ENCODE measurements at places on chromosomes 6 and 20.

GRCh38 chr6:12233693-12234571, 56.2 kb upstream of the EDN1 start:
- DNase-seq = peak; percentile 68

GRCh38 chr20:48819821-48820648, 7.8 kb downstream of the PREX1 start:
- peak; percentile 15 for DNase-seq

DNA sequence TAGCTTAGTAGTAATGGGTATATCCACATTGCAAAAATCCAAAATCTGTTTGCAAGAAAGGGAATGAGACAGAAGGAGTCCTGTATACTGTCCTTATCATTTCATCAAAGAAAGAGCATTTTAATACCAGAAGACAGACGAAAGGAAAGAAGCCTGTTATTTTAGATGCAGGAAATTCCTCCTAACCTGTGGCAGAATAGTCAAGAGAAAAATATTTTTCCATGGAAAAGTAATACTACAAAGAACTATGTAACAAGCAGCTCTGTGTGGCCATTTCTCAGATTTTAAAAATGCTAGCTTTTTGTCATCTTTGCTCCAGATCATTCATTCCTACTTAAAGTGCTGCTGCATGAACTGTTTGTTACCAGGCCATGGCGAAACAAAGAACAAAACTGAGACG, 72.9 kb upstream of the SCP2D1 start:
- no peak for DNase-seq

DNA sequence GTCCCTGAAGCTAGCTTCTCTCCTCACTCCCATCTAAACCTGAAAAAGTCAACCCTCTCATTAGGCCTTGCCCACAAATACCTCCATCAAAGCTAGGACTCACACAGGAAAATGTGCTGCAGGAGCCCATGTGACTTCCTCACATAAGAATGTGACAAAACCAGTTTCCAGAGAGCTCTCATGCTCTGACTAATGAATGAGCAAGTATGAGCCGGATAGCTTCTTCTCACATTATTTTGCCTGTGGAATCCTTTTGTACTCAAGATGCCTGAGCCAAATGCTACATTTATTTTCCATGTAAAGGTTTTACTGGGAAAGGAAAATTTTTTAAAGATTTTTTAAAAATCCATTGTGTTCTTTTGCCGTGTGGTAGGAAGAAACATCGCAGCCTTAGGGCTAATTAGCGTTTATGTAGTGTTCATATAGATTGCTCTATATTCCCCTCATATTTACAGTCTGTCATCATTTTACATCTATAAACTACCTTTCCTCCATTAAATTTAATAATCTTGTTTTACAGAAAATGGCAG, 68.6 kb upstream of the CCN6 start:
- DNase-seq = peak; percentile 63

- no peak for DNase-seq
Measured at GRCh38 chr20:56328861-56329260, 29.9 kb upstream of the FAM210B start.

GRCh38 chr20:45053430-45054351, 47.2 kb downstream of the KCNS1 start:
- DNase-seq = no peak

DNA sequence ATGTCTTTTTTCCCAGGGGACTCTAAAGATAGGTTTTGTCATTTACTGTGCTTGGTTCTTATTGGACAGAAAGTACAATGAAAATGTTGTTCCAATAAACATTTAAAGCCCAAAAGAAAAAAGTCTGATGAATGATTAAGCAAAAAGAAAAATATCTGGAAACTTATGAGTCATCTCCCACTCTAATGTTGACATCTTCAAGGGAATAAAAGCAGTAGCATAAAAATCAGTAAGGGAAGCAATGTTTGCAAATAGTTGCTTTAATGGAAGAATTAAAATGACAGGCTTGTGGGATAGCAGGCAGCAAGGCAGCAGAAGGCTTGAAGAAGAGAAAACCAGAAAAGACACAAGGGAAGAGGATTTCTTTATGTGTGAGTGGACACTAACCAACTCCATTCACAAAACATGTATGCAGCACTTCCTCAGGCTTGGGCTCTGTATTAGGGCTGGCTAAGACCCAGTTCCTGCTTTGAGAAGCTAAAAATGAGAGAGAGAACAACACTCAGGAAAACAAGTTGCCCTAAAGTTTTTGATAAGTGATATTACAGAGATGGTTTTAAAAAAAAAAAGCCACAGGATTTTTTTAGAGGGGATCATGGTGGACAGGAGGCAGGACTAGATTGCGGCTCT, 263.2 kb upstream of the NT5E start:
- peak; percentile 71 for DNase-seq

DNA sequence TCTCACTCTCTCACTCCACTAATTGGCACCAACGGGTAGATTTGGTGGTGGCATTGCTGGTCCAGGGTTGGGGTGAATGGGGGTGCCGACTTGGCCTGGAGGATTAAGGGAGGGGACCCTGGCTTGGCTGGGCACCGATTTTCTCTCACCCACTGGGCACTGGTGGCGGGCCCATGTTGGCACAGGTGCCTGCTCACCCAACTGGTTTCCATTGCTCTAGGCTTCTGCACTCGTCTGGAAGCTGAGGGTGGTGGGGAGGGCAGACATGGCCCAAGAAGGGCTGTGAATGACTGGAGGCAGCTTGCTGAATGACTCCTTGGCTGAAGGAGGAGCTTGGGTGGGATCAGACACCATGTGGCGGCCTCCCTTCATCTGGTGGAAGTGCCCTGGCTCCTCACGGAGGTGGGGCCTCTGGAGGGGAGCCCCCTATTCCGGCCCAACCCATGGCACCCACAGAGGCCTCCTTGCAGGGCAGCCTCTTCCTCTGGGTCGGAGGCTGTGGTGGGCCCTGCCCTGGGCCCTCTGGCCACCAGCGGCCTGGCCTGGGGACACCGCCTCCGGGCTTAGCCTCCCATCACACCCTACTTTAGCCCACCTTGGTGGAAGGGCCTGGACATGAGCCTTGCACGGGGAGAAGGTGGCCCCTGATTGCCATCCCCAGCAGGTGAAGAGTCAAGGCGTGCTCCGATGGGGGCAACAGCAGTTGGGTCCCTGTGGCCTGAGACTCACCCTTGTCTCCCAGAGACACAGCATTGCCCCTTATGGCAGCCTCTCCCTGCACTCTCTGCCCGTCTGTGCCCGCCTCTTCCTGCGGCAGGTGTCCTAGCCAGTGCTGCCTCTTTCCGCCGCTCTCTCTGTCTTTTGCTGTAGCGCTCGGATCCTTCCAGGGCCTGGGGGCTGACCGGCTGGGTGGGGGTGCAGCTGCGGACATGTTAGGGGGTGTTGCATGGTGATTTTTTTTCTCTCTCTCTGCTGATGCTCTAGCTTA, 11.2 kb downstream of the VEGFA start:
- no peak for DNase-seq

DNA sequence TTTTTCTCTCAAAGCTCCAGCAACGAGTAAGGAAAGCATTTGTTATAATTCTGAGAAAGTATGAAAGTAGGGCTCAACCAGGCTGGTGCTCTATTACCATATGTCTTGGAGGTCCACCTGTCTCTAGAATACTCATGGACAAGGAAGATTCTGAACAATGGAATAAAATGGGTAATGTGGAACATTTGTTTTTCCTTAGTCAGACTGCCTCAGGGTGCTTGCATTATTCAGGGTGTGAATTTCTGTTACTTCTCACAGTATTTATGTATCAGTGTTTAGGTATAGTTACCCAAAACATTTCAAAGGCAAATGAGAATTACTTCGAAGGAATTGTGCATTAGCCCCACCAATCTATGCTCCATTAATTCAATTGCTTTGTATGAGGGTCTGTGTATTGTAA, 586.2 kb upstream of the CITED2 start:
- DNase-seq = no peak

- DNase-seq = no peak
Measured at GRCh38 chr6:126788861-126789365, 329.6 kb upstream of the RSPO3 start.

GRCh38 chr6:12232339-12232738, 57.8 kb upstream of the EDN1 start:
- no peak for DNase-seq

GRCh38 chr6:56802584-56802983, 152.3 kb upstream of the BEND6 start:
- peak; percentile 63 for DNase-seq

- peak; percentile 34 for DNase-seq
Measured at GRCh38 chr20:1803061-1803931, 91.9 kb upstream of the SIRPA start.

GRCh38 chr6:169972736-169973135, 221.3 kb downstream of the ERMARD start:
- DNase-seq = no peak

- no peak for DNase-seq
Measured at GRCh38 chr20:46013829-46014516, 5.3 kb downstream of the MMP9 start.
